Esophagus squamous epithelium (tissue), 5 donors: ENCODE measurements at places on chromosomes 13 and 19.

- DNase-seq, result no peak
Measured at GRCh38 chr19:17505223-17505622, 6.2 kb upstream of the PGLS start.

DNA sequence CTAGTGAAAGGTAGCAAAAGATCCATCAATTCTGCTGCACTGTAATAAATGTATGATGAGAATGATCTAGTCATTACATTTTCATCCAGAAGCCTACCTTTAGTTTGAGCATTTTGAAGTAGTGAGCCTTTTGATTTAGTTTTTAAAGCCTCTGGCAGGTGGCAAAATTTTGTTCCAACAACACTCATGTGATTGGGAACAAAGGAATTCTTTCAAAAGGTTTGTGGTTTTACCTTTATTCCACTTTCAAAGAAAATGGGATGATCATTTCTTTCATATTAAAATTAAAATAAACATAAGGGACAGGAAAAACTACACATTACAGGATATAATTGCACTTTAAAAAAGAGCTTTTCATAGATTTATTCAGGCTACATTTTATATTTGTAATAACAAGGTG lies 260.2 kb downstream of the DACH1 start:
- no peak for DNase-seq

- no peak for DNase-seq
Measured at GRCh38 chr19:38528931-38529330, 88.8 kb downstream of the MAP4K1 start.

DNA sequence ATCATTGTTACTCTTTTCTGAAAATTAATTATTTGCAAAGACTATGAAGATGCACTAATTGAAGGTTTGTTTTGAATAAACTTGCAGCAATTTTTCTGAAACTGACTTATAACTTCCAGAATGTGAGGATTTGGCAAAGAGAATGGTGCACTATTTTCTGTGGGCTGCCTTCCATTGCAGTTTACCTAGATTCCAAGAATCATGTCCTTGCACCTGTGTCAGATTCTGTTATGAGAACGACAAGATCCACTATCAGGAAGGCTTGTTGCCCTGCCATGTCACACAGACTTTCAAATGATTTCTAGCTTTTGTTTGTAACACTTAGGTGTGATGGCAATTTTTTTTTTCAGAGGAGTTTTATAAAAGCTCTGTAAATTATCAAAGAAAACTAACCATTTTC lies 5.6 kb upstream of the SLAIN1 start:
- DNase-seq, result no peak

GRCh38 chr19:34711890-34712289 lies 22.2 kb upstream of the ZNF181 start:
- no peak for DNase-seq
